Upper lobe of left lung (tissue), 6 donors: ENCODE measurements at places on chromosomes 5 and 9. TPM values are rescaled to one million over a fixed set of nuclear protein-coding genes. Genes with fewer than 3 reads are reported as not detected.

GRCh38 chr5:66440202-66440680 lies 156.0 kb upstream of the MAST4 start:
- H3K36me3 ChIP-seq: no peaks in the 10 kb centered on the region
- no peaks in the 10 kb centered on the region for H3K4me1 ChIP-seq
- H3K27me3 ChIP-seq: no peaks in the 10 kb centered on the region
- DNase-seq: no peak

MYMK gene
- not detected for total RNA-seq

GRCh38 chr9:120258096-120258495 lies 321.9 kb downstream of the CDK5RAP2 start:
- no peak overlapping the region for H3K4me3 ChIP-seq
- DNase-seq: no peak
- no peaks in the 10 kb centered on the region for H3K4me1 ChIP-seq
- H3K36me3 ChIP-seq: no peaks in the 10 kb centered on the region
- H3K27ac ChIP-seq: no peak overlapping the region
- H3K27me3 ChIP-seq: no peaks in the 10 kb centered on the region

DNA sequence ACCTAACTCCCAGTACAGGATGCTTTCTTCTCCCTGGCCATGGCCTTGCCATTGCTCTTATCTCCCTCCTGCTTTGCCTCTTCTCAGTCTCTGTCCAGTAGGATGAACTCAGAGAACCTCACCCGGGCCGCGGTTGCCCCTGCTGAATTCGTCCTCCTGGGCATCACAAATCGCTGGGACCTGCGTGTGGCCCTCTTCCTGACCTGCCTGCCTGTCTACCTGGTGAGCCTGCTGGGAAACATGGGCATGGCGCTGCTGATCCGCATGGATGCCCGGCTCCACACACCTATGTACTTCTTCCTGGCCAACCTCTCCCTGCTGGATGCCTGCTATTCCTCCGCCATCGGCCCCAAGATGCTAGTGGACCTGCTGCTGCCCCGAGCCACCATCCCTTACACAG lies at the start of gene OR5C1:
Gene OR5C1, plus strand, starts transcription at position 103 of the 400 bp plus-strand sequence. Its CDS starts 0 bp downstream, at position 103.
- no peaks in the 10 kb centered on the region for H3K27me3 ChIP-seq
- no peak within 1 kb of the TSS for H3K4me3 ChIP-seq
- DNase-seq: no peak
- H3K27ac ChIP-seq: no peak within 1 kb of the TSS
- H3K4me1 ChIP-seq: no peaks in the 10 kb centered on the region
- H3K36me3 ChIP-seq: no peaks in the 10 kb centered on the region
